ENCODE measurements at places on chromosomes 5 and 9.
A peak's percentile ranks its signal among the peaks of the same experiment; 100 is the strongest.

DNA sequence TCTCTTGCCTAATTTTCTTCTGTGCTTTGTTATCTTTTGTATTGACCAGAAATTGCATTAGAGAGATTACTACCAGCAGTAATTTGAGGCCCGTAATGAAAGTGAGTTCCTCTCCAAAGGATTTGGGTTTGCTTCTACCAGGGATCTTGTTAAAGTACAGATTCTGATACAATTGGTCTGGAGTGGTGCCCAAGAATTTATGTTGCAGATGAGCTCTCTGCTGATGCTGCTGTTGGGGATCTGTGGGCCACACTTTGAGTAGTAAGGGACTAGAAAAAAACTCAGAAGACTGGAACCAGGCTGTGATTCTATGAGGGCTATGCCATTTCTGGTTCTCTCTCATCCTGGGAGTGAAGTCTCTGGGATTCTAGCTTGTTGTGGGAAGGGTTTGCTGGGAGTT, 192.2 kb downstream of the SEC61B start:
- DNase-seq: no peak

DNA sequence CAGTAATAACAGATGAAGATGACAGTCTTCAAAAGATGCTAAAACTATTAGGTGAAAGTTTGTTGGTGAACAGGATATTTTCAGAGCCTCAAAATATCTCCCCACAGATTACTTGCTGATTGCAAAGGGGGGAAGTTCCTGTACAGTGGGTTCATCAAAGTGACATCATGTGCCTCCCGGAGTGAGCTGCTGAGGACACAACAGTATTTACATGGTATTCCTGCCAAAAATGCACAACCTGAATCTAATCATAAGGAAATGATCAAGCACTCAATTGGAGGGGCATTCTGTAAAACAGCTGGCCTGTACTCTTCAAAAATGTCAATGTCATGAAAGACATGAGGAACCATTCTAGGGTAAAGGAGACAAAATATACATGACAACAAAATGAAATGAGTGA, 18.9 kb upstream of the GLIS3 start:
- DNase-seq: no peak

DNA sequence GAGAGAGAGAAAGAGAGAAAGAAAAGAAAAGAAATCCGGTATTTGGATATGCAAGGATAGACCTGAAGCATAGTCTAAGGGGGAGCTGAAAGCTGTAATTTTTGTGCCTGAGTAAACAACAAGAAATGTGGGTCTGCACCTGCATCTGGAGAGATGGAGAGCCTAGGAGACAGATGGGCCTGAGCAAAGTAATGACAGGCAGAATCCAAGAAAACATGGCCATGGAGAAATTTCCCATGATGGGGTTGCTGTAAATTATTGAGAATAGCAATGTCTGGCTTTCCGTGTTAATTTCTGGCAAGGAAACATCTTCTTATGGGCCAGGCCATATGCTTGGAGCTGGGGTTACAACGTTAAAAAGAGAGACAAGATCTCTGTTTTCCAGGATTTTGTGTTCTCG, 40.2 kb downstream of the YIPF5 start:
- DNase-seq: no peak

DNA sequence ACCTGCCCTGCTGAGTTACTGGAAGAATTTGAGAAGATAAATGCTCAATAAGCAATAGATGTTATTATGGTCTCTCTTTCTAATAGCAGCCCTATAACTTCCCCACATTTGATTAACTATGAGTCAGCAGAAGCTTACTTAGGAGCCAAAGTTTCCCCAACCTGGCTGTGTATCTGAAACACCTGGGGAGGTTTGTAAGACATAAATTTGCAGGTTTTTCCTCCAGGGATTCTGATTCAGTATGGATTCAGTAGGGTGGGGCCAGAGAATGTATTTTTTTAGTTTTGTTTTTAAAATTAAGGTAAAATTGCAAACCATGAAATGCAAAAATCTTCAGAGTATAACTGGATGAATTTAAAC, 44.9 kb upstream of the GNPDA1 start:
- DNase-seq: no peak

GRCh38 chr5:116908537-116908936, 333.9 kb upstream of the SEMA6A start:
- no peak for DNase-seq

DNA sequence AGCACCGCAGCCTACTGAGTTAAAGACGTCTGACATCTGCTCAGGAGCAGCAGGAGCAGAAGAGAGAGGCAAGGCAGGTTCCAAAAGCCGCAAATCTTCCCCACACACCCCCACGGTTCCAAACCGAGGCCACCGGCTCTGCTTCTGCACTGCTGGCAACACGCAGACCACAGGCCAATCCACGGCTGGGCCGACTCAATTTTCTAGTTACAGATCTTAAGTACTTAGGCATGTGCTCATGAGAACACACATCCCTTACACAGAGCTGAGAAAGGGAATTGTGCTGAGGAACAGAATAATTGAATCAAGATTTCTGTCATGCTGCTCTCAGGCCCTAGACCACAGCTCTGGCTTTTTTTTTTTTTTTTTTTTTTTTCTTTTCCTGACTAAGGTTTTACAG, 32.6 kb downstream of the PAX5 start:
- DNase-seq: no peak

DNA sequence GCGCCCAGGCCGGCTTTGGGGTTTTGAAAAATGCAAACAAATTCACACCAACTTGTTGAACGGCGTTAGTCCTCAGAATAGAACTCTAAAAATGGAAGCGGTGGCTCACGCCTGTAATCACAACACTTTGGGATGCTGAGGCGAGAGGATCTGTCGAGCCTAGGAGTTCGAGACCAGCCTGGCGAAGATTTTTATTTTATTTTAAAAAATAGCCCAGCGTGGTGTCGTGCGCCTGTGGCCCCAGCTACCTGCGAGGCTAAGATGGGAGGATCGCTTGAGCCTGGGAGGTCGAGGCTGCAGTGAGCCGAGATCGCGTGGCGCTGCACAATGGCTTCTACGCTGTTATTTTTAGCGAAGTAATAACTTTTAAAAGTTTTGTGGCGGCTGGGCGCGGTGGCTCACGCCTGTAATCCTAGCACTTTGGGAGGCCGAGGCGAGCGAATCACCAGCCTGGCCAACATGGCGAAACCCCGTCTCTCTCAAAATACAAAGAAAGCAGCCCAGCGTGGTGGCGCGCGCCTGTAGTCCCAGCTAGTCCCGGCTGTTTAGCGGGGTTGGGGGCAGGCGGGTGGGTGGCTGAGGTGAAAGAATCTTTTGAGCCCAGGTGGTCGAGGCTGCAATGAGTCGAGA, 694 bp upstream of the PLIN2 start:
- no peak for DNase-seq

DNA sequence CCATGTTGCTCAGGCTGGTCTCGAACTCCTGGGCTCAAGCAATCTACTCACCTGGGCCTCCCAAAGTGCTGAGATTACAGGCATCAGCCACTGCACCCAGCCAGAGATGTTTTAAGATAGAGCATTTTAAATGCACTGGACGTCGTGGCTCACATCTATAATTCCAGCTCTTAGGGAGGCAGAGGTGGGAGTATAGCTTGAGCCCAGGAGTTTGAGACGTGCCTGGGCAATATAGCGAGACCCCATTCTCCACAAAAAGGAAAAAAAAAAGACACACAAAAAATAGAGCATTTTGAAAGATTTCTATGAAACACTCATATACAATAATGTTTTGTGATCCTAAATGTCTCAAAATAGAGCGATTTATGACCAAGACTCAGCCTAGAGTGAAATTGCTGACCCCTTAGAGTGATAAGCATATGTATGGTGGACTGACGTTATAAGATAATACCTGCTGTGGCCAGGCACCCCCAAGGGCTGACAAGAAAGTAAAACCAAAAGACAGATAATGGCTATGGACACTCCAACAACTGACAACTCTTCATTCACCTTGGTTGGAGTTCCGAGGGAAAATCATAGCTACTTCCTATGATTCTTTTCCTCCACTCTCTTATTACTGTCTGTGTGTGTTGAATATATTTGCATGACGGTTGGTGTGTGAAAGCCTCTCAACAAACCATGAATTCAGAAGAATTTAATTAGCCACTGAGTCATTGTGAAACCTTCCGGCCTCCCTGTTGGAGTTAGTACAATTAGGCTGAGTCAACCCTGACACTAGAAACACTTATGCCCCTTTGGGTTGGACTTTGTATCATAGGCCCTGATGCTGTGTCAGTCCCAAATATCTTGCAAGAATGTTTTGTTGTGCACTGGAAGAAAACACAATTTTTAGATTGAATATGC, 526.5 kb upstream of the NUDT12 start:
- DNase-seq: peak; percentile 97

DNA sequence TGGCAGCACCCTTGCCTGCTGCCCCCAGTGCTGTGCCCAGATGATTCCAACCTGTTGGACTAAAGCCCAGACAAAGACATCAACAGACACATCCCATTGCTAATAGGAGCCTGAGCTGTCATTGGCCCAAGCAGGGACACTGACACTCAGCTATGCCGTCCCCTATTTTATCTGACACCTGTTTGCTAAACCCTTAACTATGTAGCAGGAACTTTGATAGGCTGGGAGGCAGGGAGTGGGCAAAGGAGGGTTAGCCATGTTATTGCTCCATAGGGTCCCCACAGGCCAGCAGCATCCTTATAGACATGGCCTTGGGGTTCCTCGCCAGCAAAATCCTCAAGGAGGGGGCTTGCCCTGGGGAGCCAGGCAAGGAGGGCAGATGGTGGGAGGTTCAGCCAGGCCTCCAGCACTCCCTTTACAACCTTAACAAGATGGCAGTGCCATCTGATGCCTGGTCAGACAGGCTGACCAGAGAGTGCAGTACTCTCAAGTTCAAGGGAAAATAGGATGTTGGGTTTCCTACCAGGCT, 50.4 kb upstream of the CDKN2AIPNL start:
- DNase-seq: no peak

- DNase-seq: no peak
Observed at GRCh38 chr5:3187771-3188425, 407.7 kb upstream of the IRX1 start.

GRCh38 chr5:67996596-67996995, 219.0 kb upstream of the PIK3R1 start:
- no peak for DNase-seq

- peak; percentile 27 for DNase-seq
Observed at GRCh38 chr5:122586351-122586750, 188.5 kb upstream of the SNX2 start.

- no peak for DNase-seq
Observed at GRCh38 chr5:131976414-131977211, 31.1 kb upstream of the MEIKIN start.

GRCh38 chr5:171644536-171644935, 141.1 kb upstream of the SMIM23 start:
- no peak for DNase-seq

DNA sequence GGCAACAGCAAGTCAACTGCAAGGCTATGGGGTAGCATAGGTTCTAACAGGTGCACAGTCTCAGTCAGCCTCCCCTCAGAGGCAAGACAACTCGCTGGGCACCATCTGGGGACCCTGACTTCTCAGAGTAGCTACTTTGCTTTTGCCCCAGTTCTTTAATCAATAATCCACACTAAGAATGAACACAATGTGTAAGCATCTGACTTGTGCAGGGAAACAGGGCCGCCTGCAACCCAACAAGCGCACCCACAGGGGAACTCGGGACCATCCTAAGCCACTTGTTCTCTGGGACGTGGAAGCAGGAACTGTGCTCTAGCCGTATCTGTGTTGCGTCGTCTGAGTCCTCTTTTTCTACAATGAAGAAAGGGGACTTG, 1.9 kb downstream of the MOB3B start:
- DNase-seq: no peak

GRCh38 chr5:172911628-172911880, 47.7 kb upstream of the RPL26L1 start:
- no peak for DNase-seq

- peak; percentile 96 for DNase-seq
Observed at GRCh38 chr9:121885345-121885901, 207.7 kb downstream of the TTLL11 start.

GRCh38 chr5:142325725-142326479, 1.1 kb upstream of the SPRY4 start:
- DNase-seq: peak; percentile 90

DNA sequence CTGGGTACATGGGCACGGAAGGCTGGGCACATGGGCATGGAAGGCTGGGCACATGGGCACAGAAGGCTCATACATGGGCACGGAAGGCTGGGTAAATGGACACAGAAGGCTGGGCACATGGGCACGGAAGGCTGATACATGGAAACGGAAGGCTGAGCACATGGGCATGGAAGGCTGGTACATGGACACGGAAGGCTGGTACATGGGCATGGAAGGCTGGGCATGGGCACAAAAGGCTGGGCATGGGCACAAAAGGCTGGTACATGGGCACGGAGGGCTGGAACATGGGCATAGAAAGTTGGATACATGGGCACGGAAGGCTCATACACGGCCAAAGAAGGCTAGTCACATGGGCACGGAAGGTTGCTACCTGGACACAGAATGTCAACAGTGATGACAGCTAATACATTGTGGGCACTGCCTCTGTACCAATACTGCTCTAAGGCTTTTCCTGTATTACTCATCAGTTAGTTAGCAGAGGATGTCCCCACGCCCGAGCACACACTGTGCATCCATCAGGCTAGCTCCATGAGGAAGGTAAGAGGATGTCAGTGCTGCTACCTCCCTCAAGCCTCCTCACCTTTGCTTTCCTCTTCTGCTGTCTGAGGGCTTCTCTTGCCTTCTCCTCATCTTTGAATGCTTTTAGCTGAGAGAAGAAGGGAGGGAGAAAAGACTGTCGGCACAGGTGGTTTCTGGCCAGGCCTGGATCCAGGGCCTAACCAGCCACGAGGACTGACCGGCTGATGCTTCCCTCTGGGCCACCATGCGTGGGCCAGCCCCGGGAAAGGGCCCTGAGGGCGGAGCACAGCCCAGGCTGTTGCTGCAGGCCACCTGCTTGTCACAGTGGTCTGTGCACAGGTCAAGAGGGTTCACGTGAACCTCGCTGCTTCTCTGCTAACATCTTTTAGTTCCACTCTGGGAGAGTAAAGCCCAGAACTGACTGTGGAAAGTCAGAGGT, 14.3 kb downstream of the GPX3 start:
- no peak for DNase-seq

GRCh38 chr5:130541617-130542221, 623.3 kb downstream of the HINT1 start:
- peak; percentile 85 for DNase-seq

DNA sequence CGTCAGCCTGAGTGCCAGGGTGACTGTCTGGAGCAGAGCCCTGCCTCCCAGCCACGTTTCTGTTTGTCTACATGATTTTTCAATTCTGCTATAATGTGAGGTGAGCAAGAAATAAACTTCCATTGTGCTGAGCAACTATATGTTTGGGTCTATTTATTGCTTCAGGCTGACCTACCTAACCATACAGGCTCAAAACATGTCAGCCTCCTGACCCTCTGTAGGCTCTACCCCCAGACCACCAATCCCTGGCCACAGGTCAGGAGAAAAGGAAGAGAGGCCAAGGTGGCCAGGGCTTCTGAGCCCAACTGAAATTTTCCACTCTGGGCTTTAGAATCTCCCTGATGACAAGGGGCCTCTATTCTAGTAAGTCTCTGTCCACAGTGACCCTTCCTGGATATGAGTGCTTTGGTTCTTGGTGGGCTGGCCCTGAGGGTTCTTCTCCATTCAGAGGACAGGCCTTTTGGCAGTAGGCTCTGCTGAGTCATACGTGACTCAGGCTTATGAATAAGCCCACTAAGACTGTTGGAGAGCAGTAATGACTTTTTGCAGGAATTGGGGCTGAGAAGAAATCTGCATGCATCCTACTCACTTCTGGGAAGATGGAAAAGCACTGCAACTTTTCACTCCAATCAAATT, 117.2 kb upstream of the TBCA start:
- DNase-seq: peak; percentile 95

GRCh38 chr5:50814556-50814955, 148.1 kb downstream of the PARP8 start:
- no peak for DNase-seq

All from A172 (cell line).